ENCODE measurements at places on chromosomes 2 and 18. TPM values are rescaled to one million over a fixed set of nuclear protein-coding genes. Genes with fewer than 3 reads are reported as not detected.
A peak's percentile ranks its signal among the peaks of the same experiment; 100 is the strongest.

DNA sequence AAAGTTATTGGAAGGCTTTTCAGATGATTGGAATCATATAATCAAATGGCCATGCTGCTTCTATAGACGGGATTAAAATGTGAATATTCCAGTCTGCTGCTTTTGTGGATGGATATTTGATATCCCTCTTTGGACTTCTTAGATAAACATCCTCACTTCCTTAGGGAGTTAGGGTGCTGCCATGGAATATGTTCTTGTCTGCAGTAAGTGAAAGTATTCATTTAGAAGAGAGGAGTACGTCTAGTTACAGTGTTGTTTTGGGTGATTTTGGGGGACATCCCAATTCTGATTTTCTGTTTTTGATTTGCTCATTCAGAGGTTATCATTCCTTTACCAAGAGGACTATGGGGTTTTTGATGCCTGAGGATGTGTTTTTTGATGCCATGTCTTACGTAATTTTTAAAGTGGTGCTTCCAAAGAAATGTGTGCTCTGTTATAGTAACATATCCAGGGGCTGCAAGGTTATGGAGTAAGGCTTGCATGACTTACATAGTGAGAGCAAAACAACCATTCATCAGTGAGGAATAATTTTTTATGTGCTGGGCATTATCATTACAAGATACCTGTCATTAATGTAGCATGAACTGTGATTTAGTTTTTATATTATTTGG lies 33.6 kb downstream of the ASXL3 start:
- H3K27ac ChIP-seq: no peak overlapping the region
- H3K27me3 ChIP-seq: peaks cover 53% of the 10 kb centered on the region
- H3K36me3 ChIP-seq: no peaks in the 10 kb centered on the region
- DNase-seq: no peak
- H3K4me1 ChIP-seq: no peaks in the 10 kb centered on the region

- H3K4me3 ChIP-seq: no peak overlapping the region
- H3K36me3 ChIP-seq: no peaks in the 10 kb centered on the region
- no peak for DNase-seq
- peaks cover 59% of the 10 kb centered on the region for H3K27me3 ChIP-seq
- H3K27ac ChIP-seq: no peak overlapping the region
Observed at GRCh38 chr2:239814116-239814860, 210.9 kb downstream of the NDUFA10 start.

DNA sequence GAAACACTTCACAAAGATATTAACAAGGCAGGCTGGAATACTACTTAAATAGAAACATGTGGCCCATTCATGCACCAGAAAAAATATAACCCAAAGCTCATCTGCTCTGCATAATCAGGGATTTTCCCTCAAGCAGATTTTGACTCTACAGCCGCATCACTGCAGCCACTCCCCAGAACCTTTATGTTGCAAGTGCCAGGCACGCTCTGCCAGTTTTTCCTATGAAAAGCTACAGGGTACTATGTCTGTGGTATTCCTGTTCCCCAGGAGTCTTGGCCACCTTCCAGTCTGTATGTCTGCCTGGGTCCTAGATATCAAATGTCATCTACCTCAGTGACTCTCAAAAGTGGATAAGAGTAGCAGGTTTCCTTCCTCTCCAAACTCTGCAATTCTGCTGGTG lies 3.8 kb downstream of the COA5 start:
- H3K4me3 ChIP-seq: no peak overlapping the region
- peaks cover 36% of the 10 kb centered on the region for H3K4me1 ChIP-seq
- no peaks in the 10 kb centered on the region for H3K27me3 ChIP-seq
- peak; percentile 57 for DNase-seq
- peaks cover 73% of the 10 kb centered on the region for H3K36me3 ChIP-seq
- H3K27ac ChIP-seq: peak overlapping the region; percentile 63

- H3K27ac ChIP-seq: no peak overlapping the region
- H3K4me1 ChIP-seq: no peaks in the 10 kb centered on the region
- DNase-seq: no peak
- H3K4me3 ChIP-seq: no peak overlapping the region
- no peaks in the 10 kb centered on the region for H3K36me3 ChIP-seq
Observed at GRCh38 chr18:49861659-49862058, 48.3 kb upstream of the ACAA2 start.

GRCh38 chr18:41324934-41325333 lies 630.1 kb upstream of the PIK3C3 start:
- no peaks in the 10 kb centered on the region for H3K36me3 ChIP-seq
- peak; percentile 65 for DNase-seq
- H3K27me3 ChIP-seq: no peaks in the 10 kb centered on the region
- H3K27ac ChIP-seq: peak overlapping the region; percentile 67
- H3K4me1 ChIP-seq: peaks cover 31% of the 10 kb centered on the region
- H3K4me3 ChIP-seq: no peak overlapping the region

DNA sequence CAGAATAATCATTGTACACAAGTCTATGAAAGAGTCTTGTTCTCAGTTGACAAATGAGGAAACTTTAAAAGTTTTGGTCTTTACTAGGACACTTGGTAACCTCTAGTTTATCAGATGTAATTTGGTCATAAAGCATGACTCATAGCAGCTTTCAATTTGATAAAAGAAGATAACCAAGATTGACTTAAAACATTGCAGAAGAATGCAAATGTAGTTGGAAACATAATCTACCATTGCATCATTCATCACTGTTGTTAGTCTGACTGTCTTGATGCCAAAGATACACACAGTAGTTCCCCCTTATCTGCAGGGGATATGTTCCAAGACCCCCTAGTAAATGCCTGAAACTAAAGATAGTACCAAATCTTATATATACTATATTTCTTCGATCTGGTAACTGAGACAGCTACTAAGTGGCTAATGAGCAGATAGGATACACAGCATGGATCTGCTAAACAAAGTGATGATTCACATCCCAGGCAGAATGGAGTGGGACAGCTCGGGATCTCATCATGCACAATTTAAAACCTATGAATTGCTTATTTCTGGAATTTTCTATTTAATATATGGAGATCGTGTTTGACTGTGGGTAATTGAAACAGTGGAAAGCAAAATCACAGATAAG lies 131.4 kb upstream of the CCDC68 start:
- H3K4me1 ChIP-seq: no peaks in the 10 kb centered on the region
- H3K36me3 ChIP-seq: no peaks in the 10 kb centered on the region
- H3K4me3 ChIP-seq: no peak overlapping the region
- H3K27me3 ChIP-seq: no peaks in the 10 kb centered on the region
- no peak overlapping the region for H3K27ac ChIP-seq

DNA sequence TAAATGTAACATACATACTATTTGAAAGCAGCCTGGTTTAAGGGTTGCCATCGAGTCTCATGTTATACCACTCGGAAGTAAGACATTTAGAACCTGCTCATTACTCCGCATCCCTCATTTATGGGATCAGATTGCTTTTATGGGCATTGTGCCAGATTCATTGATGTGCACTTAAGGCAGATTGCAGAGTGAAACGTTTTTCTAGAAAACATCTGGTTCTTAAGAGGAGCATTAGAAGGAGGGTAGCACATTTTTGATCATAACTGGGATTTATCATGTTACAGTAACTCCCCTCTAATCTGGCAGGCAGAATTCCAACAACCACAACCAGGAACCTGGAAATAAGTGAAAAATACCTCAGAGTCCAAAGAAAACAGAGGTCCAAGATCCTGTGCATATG lies 74.2 kb upstream of the GALNT3 start:
- H3K27me3 ChIP-seq: no peaks in the 10 kb centered on the region
- no peak for DNase-seq
- no peaks in the 10 kb centered on the region for H3K4me1 ChIP-seq
- H3K27ac ChIP-seq: no peak overlapping the region
- H3K36me3 ChIP-seq: peaks cover 5% of the 10 kb centered on the region
- no peak overlapping the region for H3K4me3 ChIP-seq

DNA sequence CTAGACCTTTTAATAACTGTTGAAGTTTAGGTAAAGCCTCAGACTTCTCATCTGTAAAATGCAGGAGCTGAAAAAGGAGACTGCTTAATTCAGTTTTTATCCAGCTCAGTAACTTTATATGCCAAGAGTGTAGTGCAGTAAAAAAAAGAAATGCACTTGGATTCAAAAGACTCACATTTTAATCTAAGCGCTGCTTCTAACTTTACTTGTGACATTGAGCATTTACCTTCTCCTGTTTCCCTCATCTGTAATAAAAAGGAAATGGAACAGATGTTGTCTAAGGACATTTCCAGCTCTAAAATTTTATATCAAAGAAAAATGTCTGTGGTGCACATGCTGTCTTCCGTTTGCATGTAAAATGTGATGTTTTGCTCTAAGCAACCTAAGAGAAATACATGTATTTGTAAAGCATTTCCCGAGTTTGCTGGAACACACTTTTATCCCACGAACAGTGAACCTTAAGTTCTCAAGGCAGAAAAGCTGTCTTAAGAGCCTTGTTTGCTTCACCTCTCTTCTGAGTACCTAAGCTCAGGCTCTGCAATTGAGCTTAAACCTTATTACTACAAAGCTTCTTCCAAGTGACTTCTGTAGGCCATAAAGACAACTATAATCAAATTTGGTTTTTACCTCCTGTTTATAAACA lies 24.2 kb upstream of the TANK start:
- H3K27me3 ChIP-seq: no peaks in the 10 kb centered on the region
- no peaks in the 10 kb centered on the region for H3K36me3 ChIP-seq
- no peak overlapping the region for H3K4me3 ChIP-seq
- no peak overlapping the region for H3K27ac ChIP-seq

- H3K4me3 ChIP-seq: no peak overlapping the region
- H3K27me3 ChIP-seq: peaks cover 2% of the 10 kb centered on the region
- H3K27ac ChIP-seq: no peak overlapping the region
- H3K36me3 ChIP-seq: no peaks in the 10 kb centered on the region
Observed at GRCh38 chr18:45777393-45777792, 48.1 kb upstream of the SIGLEC15 start.

- DNase-seq: no peak
- H3K27ac ChIP-seq: no peak overlapping the region
- no peak overlapping the region for H3K4me3 ChIP-seq
- H3K36me3 ChIP-seq: no peaks in the 10 kb centered on the region
Observed at GRCh38 chr18:23757437-23757733, 68.1 kb downstream of the LAMA3 start.

- no peaks in the 10 kb centered on the region for H3K27me3 ChIP-seq
- no peaks in the 10 kb centered on the region for H3K36me3 ChIP-seq
- H3K27ac ChIP-seq: peak overlapping the region; percentile 67
Observed at GRCh38 chr18:68431111-68431921, 283.6 kb downstream of the TMX3 start.

DNA sequence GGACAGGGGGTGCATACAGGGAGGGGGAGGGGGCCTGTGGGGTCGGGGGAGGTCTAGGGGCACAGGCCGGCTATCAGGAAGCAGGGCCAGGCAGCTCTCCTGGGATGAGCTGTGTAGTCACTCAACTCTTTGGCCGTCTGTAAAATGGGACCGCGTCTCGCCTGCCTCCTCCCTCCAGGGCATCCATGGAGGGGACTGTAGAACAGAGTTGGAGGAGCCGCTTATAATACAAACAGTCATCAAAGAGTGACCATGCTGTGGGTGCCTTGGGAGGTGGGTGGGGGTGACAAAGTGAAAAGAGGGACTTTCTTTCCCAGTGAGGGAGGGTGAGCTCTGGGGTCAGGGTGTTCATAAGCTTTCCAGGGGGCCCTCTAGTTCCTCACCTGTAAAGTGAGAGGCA lies 169.6 kb upstream of the HAAO start:
- no peak for DNase-seq
- H3K36me3 ChIP-seq: no peaks in the 10 kb centered on the region
- no peak overlapping the region for H3K4me3 ChIP-seq

GRCh38 chr18:35231052-35231451 lies 9.8 kb upstream of the ZNF397 start:
- H3K4me3 ChIP-seq: peak overlapping the region; percentile 52
- H3K27ac ChIP-seq: no peak overlapping the region
- H3K27me3 ChIP-seq: no peaks in the 10 kb centered on the region
- peaks cover 4% of the 10 kb centered on the region for H3K4me1 ChIP-seq

DNA sequence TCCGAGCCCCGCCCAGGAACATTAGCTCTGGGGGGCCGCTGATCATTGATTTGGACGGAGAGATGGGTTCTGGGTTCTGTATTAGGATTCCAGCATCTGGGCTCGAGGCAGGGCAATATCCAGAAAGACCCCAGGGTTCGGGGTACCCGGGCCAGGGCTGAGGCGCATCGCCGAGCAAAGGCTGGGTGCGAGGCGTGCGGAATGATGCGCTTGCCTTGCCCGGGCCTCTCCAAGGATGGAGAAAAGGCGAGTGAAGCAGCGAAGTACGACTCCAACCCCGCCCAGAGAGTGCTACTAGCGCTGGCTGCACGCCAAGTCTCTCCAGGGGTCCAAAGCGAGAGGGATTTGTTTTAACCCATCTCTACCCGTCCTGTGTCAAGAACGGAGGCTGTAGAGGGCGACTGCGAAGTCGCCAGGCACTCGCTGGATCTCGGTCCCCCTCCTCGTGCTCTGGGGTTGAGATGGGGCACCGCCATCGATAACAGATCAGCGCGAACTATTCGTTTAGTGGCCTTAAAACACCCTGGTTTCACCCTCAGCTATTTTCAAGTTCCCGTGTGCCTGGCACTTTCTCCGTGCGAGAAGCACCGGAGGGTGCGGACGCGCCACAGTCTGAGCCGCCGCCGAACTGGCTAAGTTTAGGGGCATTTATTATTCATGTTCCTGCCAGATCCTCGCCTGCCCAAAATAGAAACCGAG lies 1.9 kb downstream of the ADCYAP1 start:
- peaks cover 36% of the 10 kb centered on the region for H3K27me3 ChIP-seq
- no peaks in the 10 kb centered on the region for H3K4me1 ChIP-seq
- no peak overlapping the region for H3K4me3 ChIP-seq
- H3K36me3 ChIP-seq: no peaks in the 10 kb centered on the region

DNA sequence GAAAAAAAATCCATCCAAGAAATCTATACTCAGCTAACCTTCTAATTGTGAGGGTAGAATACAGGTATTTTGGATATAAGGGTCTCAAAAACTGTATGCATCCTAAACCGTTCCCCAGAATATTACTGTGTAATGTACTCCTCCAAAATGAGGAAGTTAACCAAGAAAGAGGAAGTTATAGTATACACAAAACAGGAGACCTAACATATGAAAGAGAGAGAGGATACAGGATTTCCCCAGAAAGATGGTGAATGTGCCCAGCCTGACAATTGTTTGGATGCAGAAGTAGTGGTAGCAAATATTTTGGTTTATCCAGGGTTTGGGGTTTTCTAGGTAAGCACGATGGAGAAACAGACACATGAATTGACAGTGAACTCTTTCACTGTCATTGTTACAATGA lies 50.6 kb downstream of the GALNT3 start:
- no peak overlapping the region for H3K27ac ChIP-seq
- peaks cover 9% of the 10 kb centered on the region for H3K36me3 ChIP-seq
- peaks cover 6% of the 10 kb centered on the region for H3K4me1 ChIP-seq
- no peak for DNase-seq
- H3K27me3 ChIP-seq: no peaks in the 10 kb centered on the region

- DNase-seq: no peak
- H3K4me1 ChIP-seq: no peaks in the 10 kb centered on the region
- H3K36me3 ChIP-seq: peaks cover 6% of the 10 kb centered on the region
- no peaks in the 10 kb centered on the region for H3K27me3 ChIP-seq
- no peak overlapping the region for H3K27ac ChIP-seq
- H3K4me3 ChIP-seq: no peak overlapping the region
Observed at GRCh38 chr2:119683074-119683712, 4.2 kb downstream of the TMEM177 start.

ANKRD30B gene
- total RNA-seq: not detected

SLC4A5 gene
- 0.12 TPM for total RNA-seq

GPR75 gene
- 4.0 TPM for total RNA-seq
